Renal cortex interstitium (tissue), 15 donors: ENCODE measurements at places on chromosomes 6 and 20.

GRCh38 chr6:45690846-45691245, 313.1 kb upstream of the SUPT3H start:
- no peak for DNase-seq

- DNase-seq: no peak
Measured at GRCh38 chr20:36587388-36588070, 14.1 kb downstream of the TGIF2 start.

DNA sequence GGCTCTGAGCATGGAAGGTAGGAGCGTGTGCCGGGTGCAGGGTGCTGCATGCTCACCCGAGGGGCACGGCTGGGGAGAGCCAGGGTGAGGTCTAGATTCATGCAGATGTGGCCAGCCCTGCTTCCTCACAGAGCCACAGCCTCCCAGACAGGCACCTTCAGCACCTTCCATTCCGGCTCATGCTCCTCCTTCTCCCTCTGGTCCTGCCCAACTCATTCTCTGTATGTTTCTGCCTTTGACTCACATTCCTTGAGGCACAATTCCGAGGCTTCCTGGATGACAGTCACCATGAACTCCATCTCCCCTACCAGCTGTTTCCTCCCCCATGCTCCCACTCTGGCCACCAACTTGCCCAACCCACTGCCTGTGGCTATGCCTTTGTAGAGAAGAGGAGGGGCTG, 35.4 kb downstream of the DACT2 start:
- DNase-seq: no peak

GRCh38 chr6:34888514-34888856, 570 bp upstream of the ANKS1A start:
- DNase-seq: no peak

DNA sequence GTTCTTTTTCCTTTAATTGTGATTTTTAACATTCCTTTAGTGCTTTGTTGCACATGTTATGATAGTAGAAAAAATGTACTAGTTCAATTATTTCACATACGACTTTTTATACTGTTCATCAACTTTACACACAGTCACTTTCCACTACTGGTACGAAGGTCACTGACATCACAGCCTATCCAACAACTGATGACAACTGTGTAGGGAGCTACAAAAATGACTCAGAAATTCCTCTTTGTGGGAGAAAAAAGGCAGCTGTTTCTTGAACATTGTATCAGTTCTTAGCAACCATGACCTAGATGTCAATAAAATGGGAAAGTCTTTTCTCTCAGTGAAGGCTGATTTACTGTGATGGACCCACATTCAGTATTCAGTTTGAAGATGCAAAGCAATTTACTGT, 7.0 kb upstream of the ID4 start:
- DNase-seq: no peak
